Activated CD4-positive, alpha-beta T cell treated with anti-CD3 and anti-CD28 coated beads, Interleukin-2, amount 10 ng/mL, durations not matched to agents 24 days and 14 days (primary cell): ENCODE measurements at places on chromosomes 11 and 22. TPM values are rescaled to one million over a fixed set of nuclear protein-coding genes. Genes with fewer than 3 reads are reported as not detected.

ESAM gene
- total RNA-seq, result 0.24 TPM in 1 of 2 replicates, not detected in the other

METTL15 gene
- 16.9 and 18.3 TPM in 2 replicates for total RNA-seq

NCR3LG1 gene
- total RNA-seq, result 4.4 and 4.5 TPM in 2 replicates

CBL gene
- total RNA-seq, result 36.4 and 36.5 TPM in 2 replicates
